ENCODE measurements at places on chromosomes 7 and 10.
A peak's percentile ranks its signal among the peaks of the same experiment; 100 is the strongest.

GRCh38 chr7:127683776-127684681 lies 32.0 kb downstream of the SND1 start:
- H3K4me3 ChIP-seq: no peak overlapping the region
- no peak for DNase-seq
- no peak overlapping the region for H3K27ac ChIP-seq
- peaks cover 28% of the 10 kb centered on the region for H3K4me1 ChIP-seq
- peaks cover 2% of the 10 kb centered on the region for H3K36me3 ChIP-seq

DNA sequence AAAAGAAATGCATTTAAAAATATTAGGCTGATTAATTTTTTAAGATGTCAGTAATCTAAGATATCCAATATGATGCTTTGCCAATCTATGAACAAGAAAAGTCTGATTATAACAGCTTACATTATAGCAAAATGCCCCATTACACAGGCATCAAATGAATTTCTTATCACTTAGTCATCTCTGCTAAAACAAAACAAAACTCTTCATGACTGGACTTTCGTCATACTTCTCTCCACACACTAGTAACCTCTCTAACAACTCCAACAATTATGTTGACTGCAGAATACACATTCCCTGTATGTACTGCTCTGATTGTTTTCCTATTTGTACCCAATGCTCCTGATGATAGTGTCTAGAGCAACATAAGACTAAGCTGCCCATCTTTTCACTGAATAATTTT lies 3.8 kb upstream of the MKI67 start:
- H3K27ac ChIP-seq: no peak overlapping the region
- DNase-seq: no peak
- H3K4me1 ChIP-seq: peaks cover 16% of the 10 kb centered on the region
- no peaks in the 10 kb centered on the region for H3K36me3 ChIP-seq
- no peak overlapping the region for H3K4me3 ChIP-seq

- peaks cover 1% of the 10 kb centered on the region for H3K27me3 ChIP-seq
- no peak overlapping the region for H3K4me3 ChIP-seq
- peaks cover 52% of the 10 kb centered on the region for H3K4me1 ChIP-seq
- DNase-seq: peak; percentile 25
- no peaks in the 10 kb centered on the region for H3K36me3 ChIP-seq
- no peak overlapping the region for H3K27ac ChIP-seq
Measured at GRCh38 chr7:114087653-114088469, 169.1 kb upstream of the PPP1R3A start.

DNA sequence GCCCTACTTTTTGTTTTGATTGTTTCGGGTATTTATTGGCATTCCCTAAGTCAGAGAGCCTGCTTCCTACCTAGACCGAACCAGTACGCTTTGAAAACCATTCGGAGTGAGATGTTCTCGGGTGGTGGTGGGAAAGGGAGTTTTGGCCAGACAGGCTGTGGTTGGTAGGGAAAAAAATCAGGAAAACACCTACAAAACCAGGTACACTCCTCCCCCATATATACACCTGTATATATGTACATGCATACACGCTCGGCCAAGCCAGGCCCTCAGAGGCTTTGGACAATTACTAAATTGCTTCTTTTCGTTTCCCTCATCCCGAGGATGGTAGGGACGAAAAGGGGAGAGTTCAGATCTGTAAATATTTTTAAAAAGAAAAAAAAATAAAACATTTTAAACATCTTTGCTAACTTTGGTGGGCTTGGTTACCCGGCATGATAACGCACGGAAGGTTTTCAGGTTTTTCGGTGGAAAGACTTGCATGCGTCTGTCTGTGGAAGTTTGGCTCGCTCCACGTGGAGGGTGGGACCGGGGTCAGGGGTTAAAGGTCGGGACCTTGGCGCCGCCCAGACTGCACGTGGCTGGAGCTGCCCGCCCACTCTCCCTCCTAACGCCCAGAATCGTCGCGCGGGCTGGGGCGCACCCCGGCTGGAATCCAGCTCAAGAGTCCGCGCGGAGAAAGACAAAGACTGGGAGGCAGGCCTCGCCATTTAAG lies 2.5 kb downstream of the HMX2 start:
- H3K27ac ChIP-seq: no peak overlapping the region
- H3K4me1 ChIP-seq: peaks cover 71% of the 10 kb centered on the region
- peak overlapping the region; percentile 25 for H3K4me3 ChIP-seq
- H3K36me3 ChIP-seq: no peaks in the 10 kb centered on the region
- peaks cover 76% of the 10 kb centered on the region for H3K27me3 ChIP-seq
- DNase-seq: no peak

- DNase-seq: no peak
- H3K36me3 ChIP-seq: no peaks in the 10 kb centered on the region
- H3K27ac ChIP-seq: no peak overlapping the region
- H3K4me1 ChIP-seq: no peaks in the 10 kb centered on the region
- H3K27me3 ChIP-seq: no peaks in the 10 kb centered on the region
- H3K4me3 ChIP-seq: no peak overlapping the region
Measured at GRCh38 chr10:44362866-44363711, 21.8 kb downstream of the CXCL12 start.

- H3K27me3 ChIP-seq: no peaks in the 10 kb centered on the region
- H3K27ac ChIP-seq: no peak overlapping the region
- peaks cover 3% of the 10 kb centered on the region for H3K4me1 ChIP-seq
- H3K36me3 ChIP-seq: no peaks in the 10 kb centered on the region
Measured at GRCh38 chr7:24732646-24733413, 24.4 kb downstream of the GSDME start.

DNA sequence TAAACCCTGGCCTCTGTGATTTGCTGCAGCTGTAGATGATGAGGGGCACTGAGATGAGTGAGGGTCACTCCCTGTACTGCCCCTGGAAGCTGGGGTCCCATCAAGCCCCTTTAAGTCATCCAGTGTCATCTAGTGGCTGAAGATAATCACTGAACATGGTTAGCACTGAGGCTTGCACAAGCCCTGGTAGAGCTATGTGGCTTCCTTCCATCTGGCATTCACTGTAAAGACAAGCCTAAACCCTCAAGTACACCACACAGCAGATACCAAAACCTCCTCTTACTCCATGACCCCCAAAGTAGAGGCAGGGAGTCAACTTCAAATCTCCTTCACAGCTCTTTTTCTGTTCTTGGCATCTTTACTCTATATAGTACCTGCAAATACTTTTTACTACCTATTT lies 72.7 kb upstream of the MRLN start:
- no peak overlapping the region for H3K27ac ChIP-seq
- peaks cover 38% of the 10 kb centered on the region for H3K36me3 ChIP-seq
- H3K4me3 ChIP-seq: no peak overlapping the region
- no peak for DNase-seq
- H3K27me3 ChIP-seq: no peaks in the 10 kb centered on the region

DNA sequence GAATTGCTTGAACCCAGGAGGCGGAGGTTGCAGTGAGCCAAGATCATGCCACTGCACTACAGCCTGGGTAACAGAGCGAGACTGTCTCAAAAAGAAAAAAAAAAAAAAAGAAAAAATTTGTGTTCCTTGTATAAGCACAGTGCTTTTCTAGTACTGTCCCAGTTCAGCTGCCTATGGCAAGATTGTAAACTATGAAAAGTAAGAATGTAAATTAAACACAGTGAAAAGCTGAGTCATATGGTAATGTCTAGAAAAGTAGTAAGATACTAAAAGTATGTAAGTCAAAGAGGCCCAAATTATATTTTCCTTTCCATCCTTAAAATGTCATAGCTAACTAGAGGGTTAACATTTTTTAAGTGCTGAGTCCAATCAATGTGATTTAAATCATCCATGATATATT lies 42.8 kb downstream of the RBM20 start:
- H3K4me1 ChIP-seq: no peaks in the 10 kb centered on the region
- no peaks in the 10 kb centered on the region for H3K36me3 ChIP-seq
- peaks cover 7% of the 10 kb centered on the region for H3K27me3 ChIP-seq
- no peak for DNase-seq

- DNase-seq: peak; percentile 83
- peak overlapping the region; percentile 37 for H3K27ac ChIP-seq
- peak overlapping the region; percentile 87 for H3K4me3 ChIP-seq
Measured at GRCh38 chr10:92240289-92241157, 50.4 kb downstream of the CPEB3 start.
